ENCODE measurements at places on chromosomes 2 and 18. TPM values are rescaled to one million over a fixed set of nuclear protein-coding genes. Genes with fewer than 3 reads are reported as not detected.

- no peak for DNase-seq
- H3K27ac ChIP-seq = no peak overlapping the region
- H3K36me3 ChIP-seq = no peaks in the 10 kb centered on the region
Observed at GRCh38 chr18:35227254-35227653, 13.6 kb upstream of the ZNF397 start.

DNA sequence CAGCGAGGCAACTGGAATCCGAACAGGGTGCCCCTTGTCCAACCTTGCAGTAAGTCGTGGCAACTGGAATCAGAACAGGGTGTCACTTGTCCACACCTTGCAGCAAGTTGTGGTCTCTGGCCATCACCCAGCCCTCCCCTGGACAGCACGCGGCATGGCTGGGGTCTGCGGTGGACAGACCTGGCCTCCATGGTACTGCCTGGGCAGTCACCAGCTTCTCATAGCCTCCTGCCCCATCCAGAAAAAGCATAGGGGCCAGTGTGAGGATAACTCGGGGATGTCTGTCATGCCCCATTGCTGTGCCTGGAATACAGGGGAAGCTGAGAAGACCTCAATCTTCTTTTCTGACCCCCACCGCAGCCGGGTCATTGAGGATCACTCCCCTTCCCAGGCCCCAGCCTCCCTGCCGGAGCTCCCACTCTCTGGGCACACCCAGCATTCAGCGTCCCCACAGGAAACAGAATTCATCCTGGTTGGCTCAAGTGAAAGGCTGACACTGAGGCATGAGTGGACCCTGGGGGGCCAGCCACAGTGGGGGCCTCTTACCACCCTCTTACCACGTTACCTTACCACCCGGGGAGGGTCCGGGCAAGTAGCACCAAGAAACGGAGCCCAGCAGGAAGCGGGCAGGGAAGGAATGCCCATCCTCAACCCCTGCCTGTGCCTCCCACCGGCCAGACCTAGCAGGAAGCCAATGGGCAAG lies 68.0 kb upstream of the RAB6C start:
- DNase-seq = no peak
- no peak overlapping the region for H3K4me3 ChIP-seq
- H3K36me3 ChIP-seq = no peaks in the 10 kb centered on the region
- no peak overlapping the region for H3K27ac ChIP-seq

DNA sequence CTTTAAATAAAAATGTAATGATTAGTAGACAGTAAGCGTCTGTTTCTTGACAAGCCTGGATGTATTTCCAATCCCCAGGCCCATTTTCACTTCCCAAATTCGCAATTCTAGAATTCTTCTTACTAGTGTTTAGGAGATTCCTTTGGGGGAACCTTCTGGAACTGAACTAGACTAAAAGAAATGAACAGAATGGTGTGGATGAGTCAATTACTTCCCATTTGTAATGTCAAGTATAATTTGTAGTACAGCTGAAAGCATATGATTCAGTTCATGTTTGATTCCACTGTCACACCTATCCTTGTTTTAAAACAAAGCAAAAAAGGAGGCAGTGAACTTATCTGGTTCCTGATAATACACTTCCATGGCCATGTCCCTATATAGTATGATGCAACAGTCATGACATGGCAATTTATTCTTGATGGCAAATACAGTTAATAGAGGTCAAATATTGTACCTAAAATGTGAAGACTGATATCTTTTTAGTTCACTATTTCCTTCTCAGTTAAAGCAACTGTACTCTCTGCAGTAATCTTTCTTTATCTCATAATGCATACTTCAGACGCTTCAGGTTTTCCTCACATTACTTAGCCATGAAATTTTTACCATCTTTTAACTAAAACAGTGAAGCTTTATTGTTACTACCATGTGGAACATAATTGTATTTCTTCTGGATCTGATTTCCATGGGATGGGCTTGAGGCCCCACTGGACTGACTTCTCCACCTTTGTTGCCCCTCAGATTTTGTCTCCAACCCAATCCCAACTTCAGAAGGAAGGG lies 2.0 kb downstream of the IDH1 start:
- no peaks in the 10 kb centered on the region for H3K4me1 ChIP-seq
- H3K4me3 ChIP-seq = peak overlapping the region; percentile 84

ZDBF2 gene
- 3.5 TPM for total RNA-seq

HES6 gene
- total RNA-seq = 2.0 TPM

TMEM182 gene
- total RNA-seq = 2.6 TPM

- no peak for DNase-seq
- no peak overlapping the region for H3K27ac ChIP-seq
- H3K4me3 ChIP-seq = no peak overlapping the region
- no peaks in the 10 kb centered on the region for H3K27me3 ChIP-seq
Observed at GRCh38 chr2:46008091-46008870, 288.9 kb upstream of the EPAS1 start.

GRCh38 chr2:94602466-94602865 lies 268.8 kb upstream of the TEKT4 start:
- no peak overlapping the region for H3K27ac ChIP-seq
- H3K36me3 ChIP-seq = no peaks in the 10 kb centered on the region
- H3K4me3 ChIP-seq = no peak overlapping the region

DNA sequence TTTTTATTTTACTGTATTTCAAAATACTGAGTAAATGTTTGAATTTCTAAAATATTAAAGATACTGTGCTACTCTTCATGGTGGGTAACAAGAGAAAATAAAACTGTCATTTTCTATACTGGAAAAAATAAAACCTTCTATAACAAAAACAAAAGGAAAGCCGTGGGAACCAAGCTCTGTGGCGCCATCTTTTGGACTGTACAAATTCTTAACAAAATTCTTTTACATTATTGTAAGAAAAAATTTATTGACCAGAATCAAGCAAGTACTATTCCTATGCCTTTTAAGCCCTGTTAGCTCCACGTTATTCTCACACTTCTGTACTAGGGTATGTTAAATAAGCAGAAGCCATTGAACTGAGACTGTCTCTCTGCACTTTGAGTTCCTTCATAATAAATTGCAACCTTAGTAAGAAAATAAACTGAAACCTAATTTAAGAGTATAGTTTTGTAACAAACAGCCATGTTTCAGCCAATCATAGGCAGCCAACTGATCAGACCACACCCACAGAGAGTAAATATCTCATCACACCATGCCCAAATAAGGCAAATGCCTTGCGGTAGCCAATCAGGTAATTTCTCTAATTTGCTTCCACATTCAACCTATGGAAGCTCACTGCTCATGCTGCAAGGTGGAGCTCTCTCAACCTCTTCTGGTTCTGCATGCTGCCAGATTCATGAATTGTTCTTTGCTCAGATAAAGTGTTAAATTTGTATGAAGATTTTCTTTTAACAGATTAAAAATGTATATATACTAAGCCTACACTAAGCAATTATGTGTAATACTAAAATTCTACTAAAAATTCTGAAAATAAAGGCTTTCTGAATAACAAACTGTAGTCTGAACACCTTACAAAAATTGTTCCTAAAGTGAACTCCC lies 42.2 kb downstream of the HIBCH start:
- H3K27me3 ChIP-seq = no peaks in the 10 kb centered on the region
- DNase-seq = no peak
- no peaks in the 10 kb centered on the region for H3K4me1 ChIP-seq
- H3K27ac ChIP-seq = no peak overlapping the region

DNA sequence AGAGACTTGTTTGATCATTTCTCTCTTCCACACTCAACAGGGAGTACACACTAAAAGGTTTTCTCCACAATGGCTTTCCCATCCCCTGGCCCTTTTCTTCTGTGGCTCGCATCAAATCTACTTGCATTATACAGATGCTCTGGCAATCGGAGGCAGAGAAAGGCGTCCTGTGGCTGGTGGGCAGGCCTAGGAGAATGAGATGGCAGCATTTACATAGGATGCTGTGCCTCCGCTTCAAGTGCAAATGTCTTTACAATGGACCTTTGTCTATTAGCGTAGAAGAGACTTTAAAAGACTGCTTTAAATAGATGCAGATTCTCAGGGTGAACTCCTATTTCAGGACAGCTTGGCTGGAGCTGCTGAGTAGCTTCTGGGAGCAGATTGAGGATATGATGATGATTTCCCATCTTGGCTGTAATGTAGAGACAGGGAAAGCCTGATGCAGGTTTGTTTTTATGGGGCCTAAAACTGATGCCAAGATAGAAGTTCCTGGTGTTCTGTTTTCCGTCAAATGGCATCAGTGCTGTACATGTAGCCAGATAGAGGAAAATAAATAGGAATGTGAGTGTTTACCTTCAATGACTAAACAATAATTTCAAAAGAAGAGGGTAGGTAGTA lies 423.4 kb downstream of the RND3 start:
- H3K36me3 ChIP-seq = no peaks in the 10 kb centered on the region
- no peaks in the 10 kb centered on the region for H3K4me1 ChIP-seq
- DNase-seq = no peak
- H3K27me3 ChIP-seq = no peaks in the 10 kb centered on the region
- no peak overlapping the region for H3K4me3 ChIP-seq
- H3K27ac ChIP-seq = no peak overlapping the region

GRCh38 chr2:98569197-98569793 lies 39.0 kb downstream of the COA5 start:
- H3K4me1 ChIP-seq = no peaks in the 10 kb centered on the region
- H3K36me3 ChIP-seq = no peaks in the 10 kb centered on the region
- DNase-seq = no peak
- H3K27ac ChIP-seq = no peak overlapping the region
- no peak overlapping the region for H3K4me3 ChIP-seq
- no peaks in the 10 kb centered on the region for H3K27me3 ChIP-seq

LOXHD1 gene
- not detected for total RNA-seq

UPP2 gene
- 0.53 TPM for total RNA-seq

ATP6V1B1 gene
- total RNA-seq = not detected

GRCh38 chr2:241776336-241777169 lies at the start of gene GAL3ST2:
Gene GAL3ST2 (plus strand): TSS chr2:241776822. CDS start chr2:241776956, 134 bp downstream.
- no peaks in the 10 kb centered on the region for H3K27me3 ChIP-seq
- no peak within 1 kb of the TSS for H3K27ac ChIP-seq
- H3K4me1 ChIP-seq = no peaks in the 10 kb centered on the region

DNA sequence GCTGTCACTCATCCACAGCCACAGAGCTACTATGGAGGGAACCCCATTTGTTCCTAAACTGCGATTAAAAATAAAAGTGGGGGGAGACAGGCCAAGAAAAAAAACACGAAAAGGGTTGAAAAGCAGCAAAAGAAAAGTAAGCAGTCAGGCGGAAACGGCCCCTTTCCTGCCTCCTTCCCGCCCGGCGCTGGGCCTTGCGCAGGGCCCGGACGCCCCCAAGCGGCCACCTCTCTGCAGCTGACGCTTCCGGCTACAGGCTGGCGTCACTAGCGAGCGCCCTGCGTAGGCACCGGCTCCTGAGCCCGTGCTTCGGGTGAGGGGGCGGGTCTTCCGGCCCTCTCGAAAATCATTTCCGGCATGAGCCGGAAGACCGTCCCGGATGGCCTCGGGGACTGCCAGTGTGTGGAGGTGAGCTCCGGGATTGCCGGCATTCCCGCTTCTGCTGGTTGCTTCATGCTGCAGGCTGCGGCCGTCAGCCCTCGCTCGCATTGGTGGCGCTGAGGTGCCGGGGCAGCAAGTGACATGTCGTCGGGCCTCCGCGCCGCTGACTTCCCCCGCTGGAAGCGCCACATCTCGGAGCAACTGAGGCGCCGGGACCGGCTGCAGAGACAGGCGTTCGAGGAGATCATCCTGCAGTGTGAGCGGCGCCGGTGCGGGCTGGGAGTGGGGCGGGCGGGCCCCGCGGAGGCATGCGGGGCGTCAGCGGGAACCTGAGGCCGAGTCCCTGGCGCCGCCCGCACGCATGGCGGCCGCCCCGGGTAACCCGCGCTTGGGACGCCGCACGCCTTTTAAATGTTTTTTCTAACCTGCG lies at the start of gene ATG16L1:
ATG16L1 (plus strand) TSS at position 368 of the 811 bp plus-strand sequence; CDS start at position 523, 155 bp downstream.
- peak within 1 kb of the TSS; percentile 83 for H3K4me3 ChIP-seq
- no peaks in the 10 kb centered on the region for H3K27me3 ChIP-seq
- peaks cover 13% of the 10 kb centered on the region for H3K36me3 ChIP-seq
- peaks cover 25% of the 10 kb centered on the region for H3K4me1 ChIP-seq
- peak; percentile 98 for DNase-seq
- H3K27ac ChIP-seq = peak within 1 kb of the TSS; percentile 85

TBC1D8 gene
- total RNA-seq = 20.6 TPM

LANCL1 gene
- 16.5 TPM for total RNA-seq

DNA sequence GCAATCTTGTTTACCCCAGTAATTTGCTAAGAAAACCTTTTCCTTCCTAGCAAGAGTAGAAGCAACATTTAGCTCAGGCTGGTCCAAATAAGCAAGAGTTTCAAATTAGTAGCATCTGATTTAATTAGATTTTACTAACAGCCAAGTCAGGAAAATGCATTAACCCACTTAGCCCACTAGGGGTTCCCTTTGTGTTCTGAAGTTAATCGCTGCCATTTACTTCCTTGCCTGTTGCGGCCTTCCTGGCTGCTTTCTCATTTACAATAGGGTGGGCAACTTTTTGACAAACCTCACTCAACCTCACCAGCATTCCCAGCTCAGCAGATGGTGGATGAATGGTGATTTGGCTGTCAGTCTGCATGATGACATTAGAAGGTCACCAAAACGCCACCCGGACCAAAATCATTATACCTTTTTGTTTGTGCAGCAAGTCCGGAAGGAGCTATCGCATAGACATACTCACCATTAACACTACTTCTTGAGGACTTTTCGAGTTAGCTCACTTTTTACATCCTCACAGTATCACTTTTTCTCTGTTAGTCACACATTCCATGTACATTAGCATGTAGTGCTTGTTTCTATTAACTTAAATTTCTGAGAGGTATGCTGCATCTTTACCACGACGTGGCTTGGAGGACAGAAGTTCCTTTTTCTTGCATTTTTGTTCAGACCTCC lies 101.5 kb upstream of the SETBP1 start:
- DNase-seq = no peak
- H3K4me3 ChIP-seq = no peak overlapping the region
- H3K27me3 ChIP-seq = no peaks in the 10 kb centered on the region
- H3K36me3 ChIP-seq = no peaks in the 10 kb centered on the region
- H3K4me1 ChIP-seq = no peaks in the 10 kb centered on the region

GRCh38 chr18:63203497-63203896 lies 116.1 kb downstream of the BCL2 start:
- DNase-seq = no peak
- no peak overlapping the region for H3K27ac ChIP-seq
- no peaks in the 10 kb centered on the region for H3K4me1 ChIP-seq

PROKR1 gene
- total RNA-seq = not detected

- no peaks in the 10 kb centered on the region for H3K36me3 ChIP-seq
- DNase-seq = no peak
- no peaks in the 10 kb centered on the region for H3K27me3 ChIP-seq
- H3K27ac ChIP-seq = no peak overlapping the region
- H3K4me3 ChIP-seq = no peak overlapping the region
Observed at GRCh38 chr2:23697256-23698075, 229.5 kb downstream of the ATAD2B start.

NT5DC4 gene
- not detected for total RNA-seq

GRCh38 chr2:103669531-103669930 lies 907.7 kb downstream of the TMEM182 start:
- no peak overlapping the region for H3K27ac ChIP-seq
- no peaks in the 10 kb centered on the region for H3K27me3 ChIP-seq
- H3K4me3 ChIP-seq = no peak overlapping the region
- H3K36me3 ChIP-seq = no peaks in the 10 kb centered on the region
- DNase-seq = no peak
